Stimulated activated CD4-positive, alpha-beta T cell treated with anti-CD3 and anti-CD28 coated beads, Interleukin-15, amount 100 ng/mL, for 1 hour (primary cell): ENCODE measurements at places on chromosomes 16 and 17.

- no peak for DNase-seq
These were observed 22.6 kb upstream of the CPNE2 start for GRCh38 chr16:57069635-57070370.

DNA sequence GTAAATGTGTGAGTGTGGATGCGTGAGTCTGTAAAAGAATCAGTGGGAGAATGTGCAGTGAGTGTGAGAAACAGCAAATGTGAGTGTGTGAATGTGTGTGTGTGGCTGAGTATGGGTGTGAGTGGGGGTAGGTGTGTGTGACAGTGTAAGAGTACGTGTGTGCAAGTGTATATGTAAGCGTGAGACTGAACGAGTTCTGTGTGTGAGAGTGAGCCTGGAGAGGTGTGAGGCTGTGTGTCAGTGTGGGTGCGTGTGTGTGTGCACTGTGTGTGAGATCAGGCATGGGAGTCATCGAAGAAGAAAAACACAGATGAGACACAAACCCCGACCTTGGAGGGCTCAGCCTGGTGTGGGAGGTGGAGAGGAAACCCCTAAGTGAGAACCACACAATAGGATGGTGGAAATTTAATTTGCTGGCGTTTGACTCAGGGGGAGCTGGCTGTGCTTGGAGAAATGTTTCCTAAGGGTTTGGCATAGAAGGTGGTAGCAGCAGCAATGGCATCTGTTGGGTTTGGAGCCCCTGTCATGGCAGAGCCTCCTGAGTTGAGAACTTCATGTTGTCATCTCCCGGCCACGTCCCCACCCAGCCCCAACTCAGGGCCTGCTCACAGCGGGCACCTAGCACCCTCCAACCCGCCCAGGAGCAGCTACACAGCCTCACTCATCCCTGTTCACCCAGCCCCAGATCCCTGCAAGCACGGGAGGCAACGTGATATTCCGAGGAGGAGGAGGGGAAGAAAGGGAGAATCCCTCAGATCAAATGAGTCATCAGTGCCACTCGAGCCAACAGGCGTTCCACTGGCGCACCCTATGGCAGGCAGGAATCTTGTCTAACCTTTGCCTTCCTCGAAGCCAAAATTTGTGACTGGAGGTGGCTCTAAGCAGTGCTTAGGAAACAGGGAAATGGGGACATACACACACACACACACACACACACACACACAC is 14.3 kb upstream of the NUBP1 start:
- no peak for DNase-seq

DNA sequence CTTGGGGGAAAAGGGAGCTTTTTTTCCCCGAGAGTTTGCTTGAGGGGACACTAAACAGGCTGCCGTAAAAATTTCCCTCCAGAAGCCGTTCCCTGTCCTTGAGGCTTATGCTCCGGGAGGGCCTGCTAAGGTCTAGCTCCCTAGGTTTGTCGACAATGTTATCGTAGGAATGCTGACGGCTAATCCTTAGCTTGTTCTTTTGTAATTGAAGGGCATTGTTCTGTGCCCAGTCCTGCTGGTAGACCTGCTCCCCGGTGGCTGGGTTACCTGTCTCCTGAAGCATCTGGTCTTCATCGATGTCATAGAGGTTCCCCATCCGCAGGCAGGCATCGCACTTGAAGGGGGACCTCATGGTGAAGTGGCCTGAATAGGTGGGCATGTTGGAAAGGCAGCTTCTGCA is 418.7 kb downstream of the GRIN2A start:
- no peak for DNase-seq

- DNase-seq: no peak
These were observed 3.5 kb downstream of the GNG13 start for GRCh38 chr16:797120-797420.

DNA sequence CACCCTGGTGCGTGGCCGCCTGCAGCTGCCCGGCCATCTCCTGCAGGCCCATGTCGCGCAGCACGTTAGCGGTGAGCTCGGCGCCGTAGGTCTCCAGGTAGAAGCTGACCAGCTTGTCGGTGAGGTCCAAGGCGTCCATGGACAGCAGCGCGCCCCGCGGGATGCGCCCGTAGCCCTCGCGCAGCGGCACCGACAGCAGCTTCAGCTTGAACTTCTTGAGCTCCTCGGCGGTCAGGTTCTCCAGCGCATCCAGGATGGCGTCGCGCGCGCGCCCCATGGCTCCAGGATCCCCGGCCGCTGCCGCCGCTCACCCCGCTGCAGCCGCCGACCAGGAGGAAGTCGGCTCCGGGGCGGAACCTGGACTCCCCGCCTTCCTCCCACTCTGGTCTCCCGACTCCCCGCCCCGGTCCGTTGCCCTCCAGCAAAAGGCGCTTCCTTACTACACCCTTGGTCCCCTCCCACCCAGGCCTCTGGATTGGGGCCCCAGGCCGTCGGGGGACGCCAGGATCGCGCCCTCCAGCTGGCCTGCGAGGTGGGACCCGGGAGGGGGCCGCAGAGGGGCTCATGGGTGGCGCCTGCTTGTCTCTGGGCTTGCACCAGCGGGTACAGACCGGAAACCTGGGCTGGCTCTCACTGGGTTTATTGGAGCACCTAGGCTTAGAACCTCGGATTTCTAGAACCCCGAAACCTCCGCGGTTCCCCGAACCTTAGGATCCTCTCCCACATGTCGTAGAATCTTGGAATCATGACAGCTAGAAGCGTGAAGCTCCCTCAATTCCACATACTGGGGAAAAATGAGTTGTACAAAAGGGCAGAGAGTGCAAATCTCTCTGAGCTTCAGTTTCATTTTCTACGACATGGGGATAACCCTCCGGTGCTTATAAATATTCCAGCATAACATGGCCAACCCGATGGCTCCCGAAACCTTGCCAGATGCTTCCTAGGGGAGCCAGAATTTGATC is at the start of gene PYCARD:
Gene PYCARD, minus strand, starts transcription at position 347 of the 962 bp plus-strand sequence. Its CDS starts 70 bp downstream, at position 277.
- no peak for DNase-seq

DNA sequence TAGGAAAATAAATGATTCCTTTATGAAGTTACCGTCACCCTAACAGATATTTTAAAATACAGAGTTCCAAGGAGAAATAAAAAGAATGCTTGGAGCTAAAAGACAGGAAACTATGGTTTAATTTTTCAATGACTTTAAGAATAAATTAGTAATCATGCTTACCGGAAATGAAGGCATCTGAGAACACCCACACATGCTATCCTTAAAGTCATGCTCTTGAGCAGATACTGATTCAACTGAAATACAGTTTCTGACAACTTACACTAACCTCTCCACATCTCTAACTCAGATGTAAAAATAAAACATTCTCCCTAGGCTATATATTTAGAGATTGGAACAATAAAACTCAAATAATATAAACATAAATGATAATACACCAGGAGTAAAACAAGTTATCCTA is 7.8 kb downstream of the PSMD12 start:
- no peak for DNase-seq

DNA sequence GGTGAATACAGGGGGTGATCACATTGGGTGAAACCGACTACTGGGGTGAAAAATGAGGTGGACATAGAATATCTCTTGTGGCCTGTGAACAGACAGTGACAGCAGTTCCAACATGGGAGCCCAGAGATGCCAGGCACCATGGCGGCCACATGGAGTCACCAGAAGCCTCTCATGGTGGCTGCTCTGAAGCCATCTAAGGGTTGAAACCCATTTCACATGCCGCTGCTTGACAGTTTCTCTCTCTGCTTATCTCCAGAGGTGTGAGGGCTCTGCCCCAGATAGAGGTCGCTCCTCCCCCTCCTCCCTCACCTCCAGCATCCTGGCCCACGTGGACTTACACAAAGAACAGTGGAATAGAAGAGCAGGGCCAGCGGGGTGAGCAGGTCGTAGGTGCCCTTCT is 37.9 kb upstream of the PIK3R6 start:
- DNase-seq: no peak

DNA sequence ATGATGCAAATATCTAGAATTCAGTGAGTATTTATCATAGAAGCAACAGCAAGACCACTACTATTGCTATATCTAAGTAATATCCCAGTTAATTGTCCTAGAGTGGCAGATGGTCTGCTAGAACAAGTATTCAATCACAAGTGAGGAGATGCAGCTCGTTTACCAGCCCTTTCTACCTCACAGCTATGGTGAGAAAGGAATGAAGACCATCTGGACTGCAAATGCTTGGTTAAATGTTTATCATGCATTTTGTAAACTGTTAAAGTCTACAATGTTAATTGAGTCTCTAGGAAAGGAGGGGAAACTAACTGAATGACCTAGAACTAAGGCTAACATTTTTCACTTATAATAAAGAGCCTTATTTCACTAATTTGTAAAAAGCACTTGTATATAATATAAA is 52.5 kb downstream of the CNOT1 start:
- no peak for DNase-seq

DNA sequence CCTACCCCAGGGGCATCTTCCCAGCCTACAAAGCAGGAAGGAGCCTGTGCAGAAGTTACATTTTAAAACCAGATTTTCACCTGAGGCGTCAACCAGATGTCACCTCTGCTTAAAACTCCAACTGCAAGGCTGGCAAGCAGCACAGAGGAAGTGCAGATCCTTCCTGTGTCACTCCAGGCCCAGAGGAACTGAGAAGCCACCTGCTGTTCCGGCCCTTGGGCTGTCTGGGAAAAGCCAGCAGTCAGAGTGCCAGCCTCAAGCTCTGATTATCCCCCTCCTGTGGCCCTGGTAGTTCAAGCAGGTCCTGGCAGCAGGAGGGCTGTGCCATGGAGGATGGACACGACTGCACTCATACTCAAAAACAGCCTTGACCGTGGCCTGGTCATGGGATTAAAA is 10.2 kb downstream of the POLR2C start:
- no peak for DNase-seq

GRCh38 chr17:19652595-19652994 is 4.0 kb downstream of the ALDH3A2 start:
- DNase-seq: no peak

- DNase-seq: no peak
These were observed 43.3 kb upstream of the CDH13 start for GRCh38 chr16:82583422-82583821.

GRCh38 chr17:11853321-11854151 is 143.7 kb downstream of the ZNF18 start:
- DNase-seq: no peak

DNA sequence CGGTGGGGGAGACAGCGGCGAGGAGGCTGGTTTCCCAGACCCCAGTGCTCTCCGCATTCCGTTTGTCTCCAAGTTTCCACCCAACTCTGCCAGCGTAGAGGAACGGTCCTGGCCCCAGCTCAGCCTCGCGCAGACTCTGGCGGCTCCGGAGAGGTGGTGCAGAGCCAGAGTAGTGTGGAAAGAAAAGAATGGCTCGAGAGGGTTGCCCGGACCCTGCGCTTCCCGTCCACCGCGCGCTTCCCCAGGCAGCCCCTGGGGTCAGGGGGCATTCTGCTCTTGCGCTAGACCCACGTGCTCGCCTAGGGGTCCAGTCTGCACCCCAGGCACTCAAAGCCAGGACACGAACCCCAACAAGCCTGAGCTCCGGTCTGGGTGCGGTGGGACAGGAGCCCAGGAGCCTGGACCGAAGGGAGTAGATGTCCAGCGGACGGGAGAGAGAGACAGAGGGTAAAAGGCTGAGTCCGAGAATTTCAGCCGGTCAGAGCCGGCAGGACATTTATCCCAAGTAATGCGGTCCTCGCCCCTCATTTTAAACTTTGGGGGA is 3.8 kb downstream of the PMP22 start:
- DNase-seq: no peak

DNA sequence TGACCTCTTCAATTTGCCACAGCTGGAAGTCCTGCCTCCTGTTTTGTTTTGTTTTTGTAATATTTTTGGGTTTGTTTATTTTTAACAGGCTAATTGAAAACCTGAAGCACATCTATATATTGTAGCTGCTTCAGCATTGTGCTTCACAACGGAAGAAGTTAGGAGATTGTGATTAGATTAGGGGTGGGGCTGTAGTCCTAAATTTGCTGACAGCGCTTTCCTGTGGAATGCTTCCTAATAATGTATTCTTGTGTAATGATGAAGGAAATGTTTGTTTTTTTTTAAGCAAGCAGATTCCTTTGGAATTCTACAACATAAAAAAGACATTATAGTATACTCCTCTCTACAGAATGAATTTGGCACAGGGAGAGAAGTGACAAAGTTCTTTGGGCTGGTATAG is 70.1 kb downstream of the NLK start:
- no peak for DNase-seq

- DNase-seq: peak; percentile 74
These were observed at the start of gene TRAF4 for GRCh38 chr17:28743243-28744103. TRAF4 (plus strand) TSS chr17:28744011; CDS start chr17:28744113, 102 bp downstream.

DNA sequence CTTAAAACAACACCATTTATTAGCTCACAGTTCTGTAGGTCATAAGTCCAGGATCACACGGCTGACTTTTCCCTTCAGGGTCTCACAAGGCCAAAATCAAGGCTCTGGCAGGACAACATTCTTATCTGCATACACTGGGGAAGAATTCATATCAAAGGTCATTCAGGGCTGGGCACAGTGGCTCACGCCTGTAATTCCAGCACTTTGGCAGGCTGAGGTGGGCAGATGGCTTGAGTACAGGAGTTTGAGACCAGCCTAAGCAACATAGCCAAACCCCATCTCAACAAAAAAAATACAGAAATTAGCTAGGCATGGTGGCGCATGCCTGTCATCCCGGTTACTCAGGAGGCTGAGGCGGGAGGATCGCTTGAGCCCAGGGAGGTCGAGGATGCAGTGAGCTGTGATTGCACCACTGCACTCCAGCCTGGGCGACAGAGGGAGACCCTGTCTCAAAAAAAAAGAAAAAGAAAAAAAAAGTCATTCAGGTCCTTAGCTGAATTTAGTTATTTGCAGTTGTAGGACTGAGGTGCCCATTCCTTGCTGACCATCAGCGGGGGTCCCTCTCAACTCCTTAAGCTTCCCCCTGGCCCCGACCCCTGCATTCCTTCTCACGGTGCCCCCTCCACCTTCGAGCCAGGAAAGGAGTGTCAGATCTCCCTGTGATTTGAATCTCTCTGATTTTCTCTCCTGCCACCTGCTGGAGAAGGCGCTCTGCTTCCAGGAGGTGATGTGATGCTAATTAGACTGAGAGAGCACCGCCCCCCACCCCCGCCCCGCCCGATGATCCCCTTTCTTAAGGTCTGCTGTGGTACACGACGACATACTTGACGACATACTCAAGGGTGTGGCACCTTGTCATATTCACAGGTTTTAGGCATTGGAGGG is 91.8 kb upstream of the CLEC18A start:
- DNase-seq: no peak

- DNase-seq: no peak
These were observed 20.6 kb upstream of the ARHGAP17 start for GRCh38 chr16:25035494-25036405.

DNA sequence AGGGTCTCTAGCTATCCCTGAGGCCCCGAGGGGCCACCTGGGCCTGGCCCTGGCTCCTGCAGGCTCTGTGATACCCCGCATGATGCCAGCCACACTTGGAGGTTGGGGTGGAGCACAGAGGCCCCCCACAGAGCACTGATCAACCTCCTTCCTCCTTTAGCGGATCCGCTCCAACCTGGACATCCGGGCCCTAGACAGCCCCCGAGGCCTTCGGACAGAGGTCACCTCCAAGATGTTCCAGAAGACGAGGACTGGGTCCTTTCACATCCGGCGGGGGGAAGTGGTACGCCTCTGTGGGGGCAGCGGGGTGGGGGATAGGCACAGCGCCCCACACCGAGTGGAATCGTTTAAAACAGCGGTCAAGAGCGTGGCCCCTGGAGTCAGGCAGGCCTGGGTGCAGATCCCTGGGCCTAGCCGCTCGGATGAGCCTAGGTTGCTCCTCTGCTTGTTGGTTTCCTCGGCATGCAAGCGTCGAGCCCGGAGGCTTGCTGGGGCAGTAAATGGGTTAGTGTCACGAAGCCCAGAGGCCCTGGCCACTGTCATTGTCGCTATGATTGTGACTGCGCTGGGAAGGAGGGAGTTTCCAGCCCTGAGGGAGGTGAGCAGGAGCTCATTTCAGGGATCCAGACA is 9.9 kb downstream of the ITGB4 start:
- DNase-seq: no peak

GRCh38 chr17:45997624-45998023 is 1.4 kb upstream of the STH start:
- DNase-seq: no peak

- DNase-seq: no peak
These were observed 203.5 kb downstream of the RBFOX3 start for GRCh38 chr17:79407385-79407784.
